ENCODE measurements at places on chromosomes 6 and 20. TPM values are rescaled to one million over a fixed set of nuclear protein-coding genes. Genes with fewer than 3 reads are reported as not detected.

GRCh38 chr20:35305682-35306556 lies 13.7 kb upstream of the FAM83C start:
- DNase-seq: peak; percentile 95
- H3K4me1 ChIP-seq: peaks cover 88% of the 10 kb centered on the region
- no peaks in the 10 kb centered on the region for H3K36me3 ChIP-seq
- H3K4me3 ChIP-seq: peak overlapping the region; percentile 8
- no peaks in the 10 kb centered on the region for H3K27me3 ChIP-seq

ADGRB3 gene
- total RNA-seq: 8.9 TPM

- peaks cover 6% of the 10 kb centered on the region for H3K36me3 ChIP-seq
- no peak overlapping the region for H3K27ac ChIP-seq
- DNase-seq: no peak
- H3K27me3 ChIP-seq: peaks cover 4% of the 10 kb centered on the region
Observed at GRCh38 chr20:37932919-37933318, 30.0 kb downstream of the VSTM2L start.

RFX6 gene
- total RNA-seq: not detected

GRCh38 chr6:2235777-2236495 lies 9.5 kb downstream of the GMDS start:
- H3K36me3 ChIP-seq: no peaks in the 10 kb centered on the region
- H3K4me3 ChIP-seq: no peak overlapping the region
- no peaks in the 10 kb centered on the region for H3K27me3 ChIP-seq
- H3K27ac ChIP-seq: no peak overlapping the region
- DNase-seq: no peak

TAGAP gene
- not detected for total RNA-seq

DNA sequence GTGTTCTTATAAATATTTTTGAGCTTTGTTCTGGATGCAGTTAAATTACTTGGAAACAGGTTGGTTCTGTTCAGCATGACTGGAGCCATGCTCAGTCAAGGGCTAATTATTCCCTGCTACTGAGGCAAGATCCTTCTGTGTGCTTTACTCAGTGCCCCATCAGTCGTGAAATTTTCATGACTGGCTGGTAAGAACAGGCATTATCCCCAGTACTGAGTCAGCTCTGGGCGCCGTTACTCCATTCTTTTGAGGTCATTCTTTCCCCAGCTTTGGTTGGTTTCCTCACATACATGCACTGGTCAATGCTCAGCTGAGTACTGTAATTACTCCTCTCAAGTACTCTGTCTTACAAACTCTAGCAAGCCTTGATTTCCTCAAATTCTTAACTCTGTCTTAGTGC lies 71.3 kb downstream of the CDKAL1 start:
- no peaks in the 10 kb centered on the region for H3K36me3 ChIP-seq
- H3K27ac ChIP-seq: no peak overlapping the region
- no peaks in the 10 kb centered on the region for H3K27me3 ChIP-seq
- DNase-seq: no peak

TCP11 gene
- total RNA-seq: 0.43 TPM

SYCP2L gene
- total RNA-seq: 4.3 TPM

GRCh38 chr6:37819177-37819801 lies at the start of gene ZFAND3:
Gene ZFAND3 (plus strand): TSS chr6:37819727. CDS start chr6:37819946, 219 bp downstream.
- H3K27ac ChIP-seq: peak within 1 kb of the TSS; percentile 99
- H3K36me3 ChIP-seq: no peaks in the 10 kb centered on the region
- peak; percentile 100 for DNase-seq
- peaks cover 50% of the 10 kb centered on the region for H3K4me1 ChIP-seq
- H3K4me3 ChIP-seq: peak within 1 kb of the TSS; percentile 91
- H3K27me3 ChIP-seq: no peaks in the 10 kb centered on the region

DNA sequence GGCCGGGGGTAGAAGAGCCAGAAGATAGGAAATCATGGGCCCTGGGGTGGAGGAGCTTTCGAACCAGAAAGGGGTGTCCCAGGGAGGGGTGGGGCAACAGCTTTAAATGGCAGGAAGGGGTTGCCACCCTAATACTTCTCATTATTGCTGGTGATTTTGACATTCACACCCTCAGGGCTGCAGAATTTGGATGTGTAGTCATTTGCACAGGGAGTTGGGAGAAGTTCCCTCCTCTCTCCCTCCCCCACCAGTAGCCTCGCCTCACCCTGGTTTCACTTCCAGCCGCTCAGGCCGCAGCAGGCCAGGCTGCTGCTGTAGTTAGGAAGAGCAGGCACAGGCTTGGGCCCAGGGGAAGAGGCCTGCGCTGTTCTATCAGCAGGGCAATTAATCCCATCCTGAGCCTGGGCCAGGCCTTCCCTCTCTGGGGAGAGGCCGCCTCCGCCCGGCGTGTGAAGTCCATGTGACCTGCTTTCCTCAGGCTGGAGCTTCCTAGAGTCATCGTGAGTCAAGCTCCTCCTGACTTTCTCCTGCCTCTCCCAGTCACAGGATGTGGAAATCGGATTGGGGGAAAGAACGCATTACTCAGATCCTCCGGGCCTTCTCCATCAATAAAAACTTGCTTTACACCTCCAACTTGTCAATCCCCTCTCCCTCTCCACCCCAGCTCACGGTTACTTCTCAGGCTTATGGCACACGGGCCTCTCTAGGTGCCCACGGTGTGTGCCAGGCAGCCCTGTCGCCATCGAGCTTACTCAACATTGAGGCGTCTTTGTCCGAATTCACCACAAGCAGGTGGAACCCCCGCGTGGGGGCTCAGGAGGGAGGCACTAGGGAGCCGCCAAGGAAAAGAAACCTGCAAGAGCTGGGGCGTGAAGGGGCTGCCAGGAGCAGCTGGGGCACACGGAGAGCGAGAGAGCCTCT lies 7.8 kb downstream of the ADTRP start:
- no peak overlapping the region for H3K4me3 ChIP-seq
- no peaks in the 10 kb centered on the region for H3K27me3 ChIP-seq
- peak; percentile 89 for DNase-seq
- no peaks in the 10 kb centered on the region for H3K36me3 ChIP-seq
- peak overlapping the region; percentile 96 for H3K27ac ChIP-seq
- peaks cover 68% of the 10 kb centered on the region for H3K4me1 ChIP-seq

DNA sequence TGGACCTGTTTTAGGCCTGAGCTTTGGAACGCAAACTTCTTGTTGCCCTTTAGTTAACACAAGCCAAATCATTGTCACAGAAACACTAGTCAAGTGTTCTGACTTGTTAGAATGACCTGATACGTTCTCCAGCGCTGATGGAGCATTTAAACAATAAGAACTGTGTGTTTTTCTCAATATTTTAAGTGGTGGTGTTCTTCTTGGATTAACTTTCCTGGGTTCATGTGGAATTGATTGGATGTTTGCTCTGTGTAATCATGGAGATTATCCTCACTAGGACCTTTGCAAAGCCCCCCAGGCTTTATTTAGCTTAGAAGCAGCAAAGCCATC lies 1.6 kb downstream of the LRRC1 start:
- peaks cover 43% of the 10 kb centered on the region for H3K4me1 ChIP-seq
- DNase-seq: no peak
- no peaks in the 10 kb centered on the region for H3K36me3 ChIP-seq
- H3K27ac ChIP-seq: peak overlapping the region; percentile 29

GRCh38 chr6:16654701-16655100 lies 106.6 kb downstream of the ATXN1 start:
- peaks cover 29% of the 10 kb centered on the region for H3K36me3 ChIP-seq
- no peak for DNase-seq
- H3K27me3 ChIP-seq: no peaks in the 10 kb centered on the region
- H3K4me3 ChIP-seq: no peak overlapping the region
- H3K27ac ChIP-seq: no peak overlapping the region

DNA sequence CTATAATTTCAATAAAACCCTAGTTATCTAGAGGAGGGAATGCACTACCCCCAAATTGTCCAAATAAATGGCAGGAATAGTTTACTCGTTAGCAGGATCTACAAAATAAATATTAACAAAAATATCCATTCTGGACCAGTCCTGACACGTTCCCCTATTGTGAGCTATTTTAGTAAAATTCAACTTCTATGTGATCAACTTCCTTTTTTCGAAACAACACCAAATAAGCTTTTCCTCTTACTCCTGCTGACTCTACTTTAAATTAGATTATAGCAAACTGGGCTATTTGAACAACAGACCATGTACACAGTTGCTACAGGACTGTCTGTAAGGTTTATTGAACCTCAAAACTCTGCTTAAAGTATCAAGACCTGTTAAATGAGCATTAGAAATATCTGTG lies 154.3 kb downstream of the IPCEF1 start:
- DNase-seq: no peak
- no peak overlapping the region for H3K27ac ChIP-seq
- peaks cover 4% of the 10 kb centered on the region for H3K27me3 ChIP-seq
- H3K4me3 ChIP-seq: no peak overlapping the region

EYS gene
- total RNA-seq: not detected

C20orf144 gene
- 0.37 TPM for total RNA-seq

- no peaks in the 10 kb centered on the region for H3K4me1 ChIP-seq
- H3K36me3 ChIP-seq: no peaks in the 10 kb centered on the region
- no peak for DNase-seq
Observed at GRCh38 chr6:86856379-86856778, 80.9 kb upstream of the HTR1E start.

KIFC1 gene
- 11.6 TPM for total RNA-seq

GRCh38 chr6:158868890-158869825 lies 50.0 kb upstream of the EZR start:
- H3K4me3 ChIP-seq: peak overlapping the region; percentile 73
- peaks cover 4% of the 10 kb centered on the region for H3K27me3 ChIP-seq
- H3K4me1 ChIP-seq: peaks cover 10% of the 10 kb centered on the region
- peak overlapping the region; percentile 87 for H3K27ac ChIP-seq
- H3K36me3 ChIP-seq: no peaks in the 10 kb centered on the region

GINS1 gene
- total RNA-seq: 5.8 TPM

- H3K27ac ChIP-seq: no peak overlapping the region
- H3K4me1 ChIP-seq: no peaks in the 10 kb centered on the region
- no peaks in the 10 kb centered on the region for H3K36me3 ChIP-seq
- no peak for DNase-seq
Observed at GRCh38 chr6:137522831-137523230, 28.6 kb upstream of the OLIG3 start.

DNA sequence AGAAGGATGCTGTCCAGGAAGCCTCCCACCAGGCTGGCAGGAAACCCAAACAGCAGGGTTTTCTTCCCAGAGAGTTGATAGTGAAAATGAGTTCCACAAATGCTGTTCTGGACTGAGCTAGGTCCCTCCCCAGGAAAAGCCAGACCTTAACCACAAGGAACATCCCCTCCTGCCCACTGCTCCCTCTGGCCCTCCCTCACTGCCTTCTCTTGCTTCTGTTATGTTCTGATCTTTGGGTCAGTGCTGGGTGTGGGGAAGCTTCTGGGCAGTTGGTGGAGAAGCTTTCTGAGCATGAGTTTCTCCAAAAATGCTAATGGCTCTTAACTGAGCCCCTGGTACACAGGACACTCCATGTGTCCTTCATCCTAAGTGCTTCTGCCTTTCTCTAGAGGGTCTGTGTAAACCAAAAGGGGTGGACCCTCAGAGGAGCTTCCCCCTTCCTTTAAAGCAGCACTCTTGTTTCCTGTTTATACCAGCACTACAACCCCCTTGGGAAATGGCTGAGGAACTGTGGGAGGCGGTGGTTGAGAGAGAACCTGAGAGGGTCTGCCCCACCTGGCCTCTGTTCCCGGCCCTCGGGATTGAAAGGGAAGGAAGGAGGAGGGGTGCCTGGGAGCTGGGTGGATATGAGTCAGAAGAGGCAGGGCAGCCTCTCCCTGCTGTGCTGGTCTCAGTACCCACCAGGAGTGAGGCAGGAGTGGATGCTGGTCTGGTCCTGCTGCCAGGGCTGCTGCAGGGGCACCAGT lies 42.0 kb downstream of the CDS2 start:
- peak overlapping the region; percentile 95 for H3K27ac ChIP-seq
- peak overlapping the region; percentile 35 for H3K4me3 ChIP-seq
- H3K27me3 ChIP-seq: no peaks in the 10 kb centered on the region

DNA sequence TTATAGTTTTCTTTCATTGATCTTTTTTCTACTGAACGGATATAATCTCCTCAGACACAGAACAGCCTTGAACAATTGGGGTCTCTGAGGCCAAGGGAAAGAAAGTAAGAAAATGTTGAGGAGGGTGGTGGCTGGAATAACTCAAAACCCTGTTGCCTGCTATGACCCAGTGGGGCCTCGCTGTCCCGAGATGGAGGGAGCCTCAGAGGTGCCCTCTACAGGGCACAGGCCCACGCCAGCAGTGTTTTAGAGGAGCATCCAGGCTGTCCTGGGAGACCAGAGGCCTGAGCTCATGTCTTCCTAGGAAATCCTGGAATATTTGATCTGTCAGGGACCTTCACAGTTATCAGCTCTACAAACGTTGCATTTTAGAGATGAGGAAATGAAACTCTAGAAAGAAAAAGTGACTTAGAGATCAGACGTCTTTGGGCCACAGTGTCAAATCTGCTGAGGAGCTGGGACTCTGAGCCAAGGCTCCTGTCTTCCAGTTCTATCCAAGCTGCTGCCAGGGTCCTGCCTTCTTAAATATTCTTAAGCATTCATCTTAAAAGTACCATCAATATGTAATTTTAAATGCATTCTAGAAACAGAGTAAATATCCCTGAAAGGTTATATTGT lies 26.3 kb downstream of the ALDH5A1 start:
- no peak overlapping the region for H3K4me3 ChIP-seq
- H3K4me1 ChIP-seq: no peaks in the 10 kb centered on the region
- H3K27ac ChIP-seq: no peak overlapping the region
- DNase-seq: peak; percentile 66
- no peaks in the 10 kb centered on the region for H3K27me3 ChIP-seq
- no peaks in the 10 kb centered on the region for H3K36me3 ChIP-seq

CGAS gene
- 0.37 TPM for total RNA-seq

- no peak overlapping the region for H3K4me3 ChIP-seq
- peaks cover 15% of the 10 kb centered on the region for H3K27me3 ChIP-seq
Observed at GRCh38 chr6:160330619-160331018, 17.6 kb upstream of the SLC22A3 start.

GRCh38 chr6:75830959-75831885 lies 82.2 kb downstream of the MYO6 start:
- no peak for DNase-seq
- H3K4me3 ChIP-seq: no peak overlapping the region
- H3K27me3 ChIP-seq: no peaks in the 10 kb centered on the region
- H3K4me1 ChIP-seq: peaks cover 6% of the 10 kb centered on the region
- H3K27ac ChIP-seq: no peak overlapping the region
- peaks cover 40% of the 10 kb centered on the region for H3K36me3 ChIP-seq

- peaks cover 27% of the 10 kb centered on the region for H3K4me1 ChIP-seq
- H3K4me3 ChIP-seq: no peak overlapping the region
- peaks cover 2% of the 10 kb centered on the region for H3K36me3 ChIP-seq
- H3K27ac ChIP-seq: peak overlapping the region; percentile 43
- no peak for DNase-seq
Observed at GRCh38 chr6:157667211-157668008, 155.6 kb upstream of the SNX9 start.

- no peak for DNase-seq
- H3K4me3 ChIP-seq: no peak overlapping the region
- peaks cover 38% of the 10 kb centered on the region for H3K4me1 ChIP-seq
Observed at GRCh38 chr6:119147101-119148053, 68.9 kb upstream of the FAM184A start.

DEF6 gene
- total RNA-seq: 0.52 TPM

C6orf15 gene
- total RNA-seq: not detected

- no peaks in the 10 kb centered on the region for H3K36me3 ChIP-seq
- H3K4me3 ChIP-seq: no peak overlapping the region
- H3K27ac ChIP-seq: no peak overlapping the region
- peaks cover 23% of the 10 kb centered on the region for H3K27me3 ChIP-seq
- H3K4me1 ChIP-seq: no peaks in the 10 kb centered on the region
- DNase-seq: no peak
Observed at GRCh38 chr20:4711511-4711910, 10.2 kb upstream of the PRND start.

- H3K4me1 ChIP-seq: peaks cover 15% of the 10 kb centered on the region
- no peak for DNase-seq
- peaks cover 33% of the 10 kb centered on the region for H3K36me3 ChIP-seq
- peak overlapping the region; percentile 40 for H3K27ac ChIP-seq
- no peak overlapping the region for H3K4me3 ChIP-seq
- H3K27me3 ChIP-seq: no peaks in the 10 kb centered on the region
Observed at GRCh38 chr20:13744352-13744751, 40.4 kb downstream of the ESF1 start.

All from osteocyte (in vitro differentiated cells).